Epithelial cell of proximal tubule (primary cell): ENCODE measurements at places on chromosomes 3 and 15. TPM values are rescaled to one million over a fixed set of nuclear protein-coding genes. Genes with fewer than 3 reads are reported as not detected.
A peak's percentile ranks its signal among the peaks of the same experiment; 100 is the strongest.

The EIF4A2 gene
- 192 and 366 TPM in 2 replicates for total RNA-seq

The CASR gene
- 0.06 TPM in 1 of 2 replicates, not detected in the other for total RNA-seq

The TMC3 gene
- not detected in 2 replicates for total RNA-seq

The CIB2 gene
- 10.1 and 17.9 TPM in 2 replicates for total RNA-seq

The FOXB1 gene
- total RNA-seq, result not detected in 2 replicates

The ITGA11 gene
- 0.36 and 1.6 TPM in 2 replicates for total RNA-seq

The GXYLT2 gene
- total RNA-seq, result 1.6 and 2.8 TPM in 2 replicates

The MYO9A gene
- total RNA-seq, result 8.8 and 18.1 TPM in 2 replicates

The ADGRG7 gene
- not detected in 2 replicates for total RNA-seq

- DNase-seq, result peak; percentile 64
Measured at GRCh38 chr3:16728770-16729745, 123.8 kb upstream of the DAZL start.

DNA sequence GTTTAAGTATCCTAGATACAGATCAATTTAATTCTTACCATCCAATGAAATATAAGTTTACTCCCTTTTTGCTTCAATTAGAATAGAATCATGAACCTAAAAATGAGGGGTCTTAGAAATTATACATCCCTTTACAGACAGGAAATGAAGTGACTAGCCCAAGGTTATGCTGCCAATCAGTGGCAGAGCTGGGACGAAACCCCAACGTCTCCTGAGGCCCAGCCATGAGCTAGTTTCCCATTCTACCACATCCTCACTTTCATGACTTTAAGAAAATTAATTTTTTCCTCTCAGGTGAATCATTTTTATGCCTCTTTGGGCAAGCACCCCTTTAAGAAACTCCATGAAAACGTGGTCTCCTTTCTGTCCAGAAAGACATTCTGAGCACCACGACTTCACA, 11.2 kb downstream of the LRIG1 start:
- no peak for DNase-seq

DNA sequence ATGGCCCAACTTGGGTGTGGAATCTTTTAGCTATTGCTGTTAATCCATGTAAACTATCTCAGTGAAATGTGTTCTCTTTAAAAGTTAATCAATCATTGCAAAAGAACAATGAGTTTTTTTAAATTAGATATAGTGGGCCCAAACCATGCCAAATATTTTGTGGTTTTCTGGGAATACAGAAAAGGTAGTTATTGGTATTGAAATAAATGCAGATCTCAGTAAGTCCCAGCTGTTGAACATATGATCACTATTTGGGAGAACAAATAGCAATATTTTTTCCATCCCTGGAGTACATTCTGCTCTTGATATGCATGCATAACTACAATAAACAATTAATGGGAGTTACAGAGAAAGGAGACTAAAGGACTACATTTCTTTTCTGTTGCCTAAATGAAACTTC, 36.0 kb upstream of the LEKR1 start:
- DNase-seq, result no peak

DNA sequence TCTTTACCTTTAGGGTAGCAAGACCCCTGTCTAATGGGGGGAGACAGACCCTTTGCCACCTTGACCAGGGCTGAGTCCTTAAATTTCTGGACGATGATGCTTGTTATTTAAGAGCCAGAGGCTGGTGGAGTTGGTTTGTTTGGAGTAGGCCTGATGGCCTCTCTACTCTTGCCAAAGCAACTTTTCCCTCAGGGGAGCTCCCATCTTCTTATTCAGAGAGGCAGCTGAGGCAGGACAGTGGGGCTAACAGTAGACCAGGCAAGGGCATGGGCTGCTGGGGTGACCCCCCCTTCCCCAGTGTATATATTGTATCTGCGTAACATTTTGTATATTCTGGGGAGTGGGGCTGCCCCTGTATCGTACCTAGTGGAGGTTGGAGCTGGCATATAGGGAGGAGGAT, 10.3 kb downstream of the RPS17 start:
- DNase-seq, result no peak

DNA sequence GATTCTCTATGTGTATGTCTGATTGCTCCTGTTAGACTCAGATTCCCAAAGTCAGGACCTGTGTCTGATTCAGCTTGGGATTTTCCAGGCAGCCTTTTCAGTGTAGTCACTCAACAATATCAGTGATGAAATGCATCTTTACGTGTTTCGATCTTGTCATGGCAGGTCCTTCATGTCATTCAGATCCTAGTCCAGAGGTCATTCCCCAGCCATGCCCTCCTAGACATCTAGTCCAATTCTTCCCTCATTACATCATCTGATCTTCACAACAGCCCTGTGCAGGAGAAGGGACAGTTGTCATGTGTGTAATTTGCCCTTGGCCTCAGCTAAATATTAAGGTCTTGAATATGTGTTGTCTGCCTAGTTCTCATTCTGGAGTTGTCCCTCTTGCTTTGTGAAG, 153.2 kb upstream of the NR2E3 start:
- no peak for DNase-seq

- DNase-seq, result peak; percentile 48
Measured at GRCh38 chr3:17013050-17013449, 128.3 kb downstream of the PLCL2 start.

GRCh38 chr15:63052961-63053698, 10.6 kb downstream of the TPM1 start:
- DNase-seq, result no peak

DNA sequence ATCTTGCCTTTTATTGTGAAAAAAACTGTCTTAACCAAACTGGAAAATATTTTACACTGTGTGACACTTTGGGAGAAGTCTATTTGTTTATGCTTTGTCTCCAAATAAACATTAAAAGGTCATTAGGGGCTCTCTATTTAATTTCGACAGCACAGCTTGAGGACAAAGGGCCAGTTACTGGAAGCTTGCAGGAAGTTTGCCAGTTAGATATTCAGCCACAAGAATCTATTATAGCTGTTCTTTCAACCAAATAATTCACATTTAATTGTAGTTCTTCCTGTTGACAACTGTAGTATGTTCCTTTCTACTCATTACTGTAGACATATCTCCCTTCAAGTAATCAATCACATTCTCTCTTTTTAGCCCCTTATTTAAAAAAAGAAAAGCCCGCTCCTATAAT, 6.1 kb downstream of the CP start:
- no peak for DNase-seq

DNA sequence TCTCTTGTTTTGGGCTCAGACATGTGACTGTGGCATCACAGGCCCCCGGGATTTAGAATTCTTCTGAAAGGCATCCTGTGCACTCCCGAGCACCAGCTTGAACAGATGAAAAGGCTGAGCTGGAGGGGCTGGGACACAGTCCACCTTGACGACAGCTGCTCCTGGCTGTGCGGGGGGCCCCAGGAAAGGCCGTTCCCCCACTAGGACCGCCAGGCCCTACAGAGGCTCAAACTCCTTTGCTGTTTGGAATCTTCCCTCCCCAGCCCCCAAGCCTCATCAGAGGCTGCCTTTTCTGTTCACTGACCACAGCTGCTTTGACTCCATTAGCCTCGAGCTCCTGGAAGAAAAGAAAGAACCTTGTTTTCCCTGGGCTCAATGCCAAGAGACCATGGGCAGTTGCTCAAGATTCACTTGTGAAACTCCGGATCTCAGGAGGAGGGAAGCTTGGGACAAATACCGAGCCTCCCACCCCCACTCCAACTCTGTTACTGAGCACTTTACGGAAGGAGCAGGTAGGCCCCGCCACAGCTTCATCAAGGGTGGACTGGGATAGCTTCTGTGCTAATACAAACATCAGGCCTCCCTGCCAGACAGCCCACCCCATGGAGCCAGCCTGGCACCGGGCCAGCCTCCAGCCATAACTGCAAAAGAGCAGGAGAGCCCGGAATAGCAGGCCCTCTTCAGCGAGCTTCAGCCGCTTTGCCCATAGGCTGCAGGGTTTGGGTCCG, 15.7 kb downstream of the CIDEC start:
- peak; percentile 76 for DNase-seq

GRCh38 chr15:57504599-57504940, 87.1 kb upstream of the MYZAP start:
- no peak for DNase-seq

DNA sequence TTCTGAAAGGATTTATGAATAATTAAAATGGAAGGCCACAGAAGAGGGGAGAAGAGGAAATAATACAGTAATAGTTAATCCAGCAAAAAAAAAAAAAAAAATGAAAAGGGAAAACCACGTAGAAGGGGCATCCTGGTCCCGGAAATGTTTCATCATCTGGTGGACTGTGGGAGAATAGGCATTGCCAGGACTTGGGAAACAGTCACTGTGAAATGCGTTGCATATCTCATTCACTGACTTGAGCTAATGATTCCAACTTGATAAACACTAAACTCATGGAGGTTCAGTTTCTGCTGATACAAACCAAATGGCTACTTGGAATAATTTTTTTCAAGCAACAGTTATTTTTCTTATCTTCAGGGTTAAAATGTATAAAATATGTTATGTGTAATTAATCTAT, 3.2 kb downstream of the XCR1 start:
- DNase-seq, result no peak

DNA sequence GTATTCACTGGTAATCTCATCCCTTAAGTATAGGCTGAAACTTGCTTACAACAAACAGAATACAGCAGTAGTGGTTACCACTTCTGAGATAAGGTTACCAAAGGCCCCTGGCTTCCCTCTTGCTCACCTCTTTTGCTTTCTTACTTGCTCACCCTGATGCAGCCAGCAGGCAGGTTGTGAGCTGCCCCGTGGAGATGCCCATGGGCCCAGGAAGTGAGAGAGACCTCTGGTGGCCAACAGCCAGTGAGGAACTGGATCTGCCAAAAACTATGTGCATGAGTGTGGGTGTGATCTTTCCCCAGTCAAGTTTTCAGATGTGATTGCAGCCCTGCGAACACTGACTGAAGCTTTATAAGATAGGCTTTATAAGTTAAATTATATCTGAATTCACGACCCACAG, 48.7 kb downstream of the NMNAT3 start:
- DNase-seq, result no peak

DNA sequence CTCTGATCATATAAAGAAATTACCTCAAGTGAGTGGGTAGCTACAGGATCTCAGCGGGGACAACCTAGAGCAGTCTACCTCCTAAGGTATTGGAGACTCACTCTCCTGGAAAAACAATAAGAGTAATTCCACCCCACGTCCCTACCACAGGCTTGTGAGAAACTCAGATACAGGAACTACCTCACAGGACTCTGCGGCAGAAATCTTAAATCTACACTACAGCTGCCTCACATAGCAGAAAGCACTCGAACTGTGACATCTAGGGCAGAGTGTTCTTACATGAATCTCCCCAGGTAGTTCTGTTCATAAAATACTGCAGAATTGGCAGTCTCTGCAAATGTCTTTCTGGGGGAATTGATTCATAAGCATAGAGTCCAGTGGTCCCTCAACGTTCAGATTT, 382.9 kb upstream of the IL12A start:
- no peak for DNase-seq

DNA sequence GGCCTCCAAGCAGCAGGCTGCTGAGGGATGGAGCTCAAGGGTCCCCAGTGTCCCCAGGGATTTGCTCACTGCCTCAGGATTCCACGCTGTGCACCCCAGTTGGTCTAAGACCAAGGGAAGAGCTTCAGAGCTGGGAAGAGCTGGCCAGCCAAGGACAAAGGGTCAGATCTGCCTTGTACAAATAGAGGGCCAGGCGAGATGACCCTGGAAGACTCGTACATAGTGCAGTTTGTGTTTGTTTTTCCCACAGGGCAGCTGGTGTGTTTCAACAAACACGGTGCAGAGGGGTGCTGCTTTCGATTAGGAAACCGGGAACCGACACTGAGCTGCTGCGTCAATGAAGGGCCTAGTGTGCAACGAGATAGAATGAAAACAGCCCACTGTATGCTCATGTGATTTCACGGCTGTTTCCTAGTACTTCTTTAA, 56.1 kb upstream of the TRPM1 start:
- no peak for DNase-seq

DNA sequence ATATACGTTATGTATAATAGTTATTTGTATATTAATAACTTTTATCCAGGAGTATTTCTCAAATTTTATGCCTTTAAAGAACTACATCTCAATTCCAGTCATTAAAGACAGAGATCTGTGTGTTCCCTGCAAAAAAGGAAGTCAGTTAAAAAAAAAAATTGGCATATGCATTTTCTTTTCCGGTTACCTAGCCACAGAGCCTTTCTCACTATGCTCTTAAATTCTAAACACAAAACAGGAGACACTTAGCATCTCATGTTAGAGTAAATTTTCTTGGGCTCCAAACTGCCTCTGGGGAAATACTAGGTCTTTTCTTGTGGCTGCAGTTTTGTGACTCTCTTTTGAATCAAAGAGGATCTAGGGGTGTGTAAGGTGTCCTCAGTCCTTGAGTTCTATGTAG, 105.9 kb downstream of the KCNH8 start:
- no peak for DNase-seq

DNA sequence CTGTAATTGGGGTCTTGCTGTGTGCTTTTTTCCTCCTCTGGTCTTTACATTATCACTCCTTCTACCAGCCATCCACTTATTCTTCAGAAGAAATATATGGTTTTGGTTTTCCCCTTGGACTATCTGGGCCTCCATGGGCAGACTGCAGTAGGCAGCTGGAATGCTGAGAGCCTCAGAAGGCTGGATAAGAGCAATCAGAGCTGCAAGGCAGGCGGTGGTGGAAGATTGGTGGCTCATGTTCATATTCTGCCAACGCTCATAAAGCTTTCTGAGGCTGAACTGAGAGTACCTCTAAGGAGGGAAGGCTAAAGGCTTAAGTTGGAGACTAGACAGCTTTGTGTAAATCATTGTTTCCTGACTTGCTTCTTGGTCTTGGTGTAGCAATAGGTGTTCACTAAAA, 5.7 kb upstream of the RPLP1 start:
- no peak for DNase-seq

DNA sequence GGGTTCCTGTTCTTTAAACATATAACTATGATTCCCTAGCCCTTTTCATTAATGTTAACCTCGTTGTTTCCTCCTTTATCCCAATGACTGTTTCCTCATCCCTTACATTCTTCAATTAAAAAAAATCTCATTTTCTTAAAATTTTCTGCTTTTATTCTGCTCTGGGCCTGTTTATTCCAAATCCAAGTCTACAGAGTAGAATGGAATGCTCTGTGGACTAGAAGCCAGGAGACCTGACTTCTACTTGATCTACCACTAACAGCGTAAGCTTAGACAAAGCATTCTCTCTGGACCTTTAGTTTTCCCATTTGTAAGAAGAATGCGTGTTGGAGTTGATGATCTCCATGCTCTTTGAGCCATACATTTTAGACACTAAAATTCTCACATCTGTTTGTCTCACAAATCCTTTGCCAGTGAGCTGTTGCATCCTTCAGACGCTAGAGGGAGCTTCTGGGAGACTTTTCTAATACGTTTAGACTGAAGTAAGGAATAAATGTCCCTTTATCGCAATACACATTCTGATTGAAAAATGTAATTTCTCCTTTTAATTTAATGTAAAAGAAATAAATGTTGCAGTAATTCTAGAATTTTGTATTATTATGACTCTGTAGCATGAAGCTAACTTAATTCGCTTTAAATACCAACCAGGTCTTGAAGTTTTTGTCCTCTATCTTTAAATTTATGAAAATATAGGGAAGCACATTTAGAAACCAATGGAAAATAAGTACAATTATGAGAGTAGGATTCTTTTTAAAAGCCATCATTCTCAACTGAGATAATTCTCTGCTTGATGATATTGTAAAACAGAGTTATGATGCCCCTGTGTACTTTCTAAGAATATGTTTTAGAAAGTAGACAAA, 21.7 kb upstream of the GMNC start:
- DNase-seq, result no peak
